ENCODE measurements at places on chromosomes 11 and 22.

GRCh38 chr11:110907629-110908028 lies 195.4 kb upstream of the ARHGAP20 start:
- no peak for DNase-seq

DNA sequence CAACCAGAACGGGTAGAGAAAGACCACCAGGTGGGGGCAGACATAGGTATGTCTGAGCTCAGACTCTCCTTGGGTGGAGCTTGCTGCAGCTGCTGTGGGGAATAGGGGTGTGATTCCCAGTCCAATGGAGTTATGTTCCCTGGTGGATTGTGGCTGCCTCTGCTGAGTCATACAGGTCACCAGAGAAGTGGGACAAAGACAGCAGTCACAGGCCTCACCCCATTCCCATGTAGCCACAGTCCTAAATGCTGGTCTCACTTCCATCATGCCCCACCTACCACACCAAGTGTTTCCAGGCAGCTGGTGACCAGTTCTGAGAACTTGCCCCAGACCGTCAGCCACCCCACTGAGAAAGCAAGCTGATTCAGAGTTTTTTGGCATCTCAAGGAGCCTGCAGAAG lies 17.5 kb downstream of the OR52E5 start:
- no peak for DNase-seq

DNA sequence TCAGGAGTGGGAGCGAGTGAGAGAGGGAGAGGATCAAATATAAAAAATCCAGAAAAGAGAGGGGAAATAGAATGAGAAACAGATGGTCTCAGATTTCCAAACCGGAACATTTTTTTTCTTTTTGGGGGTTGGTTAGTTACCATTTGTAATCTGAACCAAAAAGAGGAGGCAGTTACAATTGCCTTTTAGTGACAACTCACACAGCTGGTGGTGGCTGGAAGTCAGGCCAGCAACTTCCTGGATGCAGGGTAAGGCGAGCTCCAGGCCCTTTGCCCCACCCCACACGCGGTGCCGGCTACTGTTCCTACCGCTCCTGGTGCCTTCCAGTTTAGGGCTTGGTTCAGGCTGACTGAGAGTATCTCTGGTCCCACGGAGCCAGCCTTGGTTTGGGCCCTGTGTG lies 21.0 kb upstream of the UBASH3B start:
- DNase-seq = no peak

DNA sequence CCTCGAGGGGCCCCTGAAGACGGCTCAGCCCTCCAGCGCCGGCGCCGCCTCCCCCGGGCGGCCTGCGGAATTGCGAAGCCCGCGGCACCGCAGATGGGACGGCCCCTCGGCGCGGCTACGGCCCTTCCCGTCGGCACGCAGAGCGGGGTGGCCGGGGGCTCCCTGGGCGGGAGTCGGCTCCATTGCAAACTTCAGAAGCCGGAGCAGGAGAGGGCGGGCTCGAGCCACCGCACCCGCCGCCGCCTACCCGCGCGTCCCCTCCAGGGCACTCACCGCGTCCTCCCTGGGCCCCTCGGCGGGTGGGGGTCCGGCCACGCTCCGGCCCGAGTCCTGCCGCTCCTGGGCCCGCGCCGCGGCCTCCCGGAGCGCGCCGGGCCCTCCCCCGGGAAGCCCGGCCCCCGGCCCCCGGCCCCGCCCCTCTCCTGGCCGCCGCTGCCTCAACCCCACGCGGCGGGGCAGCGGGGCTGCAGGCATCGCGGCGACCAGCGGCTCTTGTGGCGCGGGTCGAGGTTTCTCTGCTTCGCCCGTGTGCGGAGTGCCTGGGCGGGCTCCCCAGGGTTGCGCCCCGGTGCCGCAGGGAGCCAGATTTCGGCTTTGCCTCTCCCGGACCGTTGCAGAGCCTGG lies at the start of gene PACSIN3:
Gene PACSIN3 (minus strand): TSS at position 359 of the 624 bp plus-strand sequence. CDS start 3,707 bp downstream, outside the sequence.
- no peak for DNase-seq

GRCh38 chr22:23149743-23150238 lies 4.5 kb downstream of the RAB36 start:
- no peak for DNase-seq

DNA sequence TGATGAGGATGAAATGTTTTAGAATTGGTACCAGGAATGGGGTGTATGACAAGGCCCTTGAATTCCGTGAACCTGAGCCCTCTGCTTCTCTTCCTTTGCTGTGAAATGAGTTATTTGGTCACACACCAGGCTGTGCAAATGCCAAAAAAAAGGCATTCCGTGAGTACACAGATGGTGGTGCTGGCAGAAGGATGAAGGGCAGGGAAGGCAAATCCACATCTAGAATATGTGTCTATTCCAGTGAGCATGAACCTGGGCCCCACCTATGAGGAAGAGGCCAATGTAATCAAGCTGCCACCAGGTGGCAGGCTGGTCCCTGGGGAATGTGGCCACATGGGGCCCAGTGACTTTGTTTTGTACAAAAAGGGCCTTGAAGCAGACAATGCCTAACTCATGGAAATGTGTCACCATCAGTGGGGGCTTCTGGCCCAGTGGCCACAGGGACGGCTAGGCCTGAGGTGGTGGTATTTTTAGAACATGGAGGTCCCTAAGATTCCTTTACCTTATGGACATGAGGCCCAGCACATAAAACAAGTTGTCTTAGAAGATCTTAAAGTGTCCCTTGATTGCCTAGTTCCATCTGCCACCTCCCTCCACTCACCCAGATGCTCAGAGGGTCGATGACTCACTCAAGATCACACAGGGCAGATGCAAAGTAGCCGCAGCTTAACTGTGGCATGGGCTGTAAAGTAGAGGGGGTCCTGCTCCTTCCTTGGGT lies 3.9 kb upstream of the RNF215 start:
- DNase-seq = peak; percentile 60

- no peak for DNase-seq
Measured at GRCh38 chr11:112355726-112356125, 95.1 kb upstream of the PLET1 start.

DNA sequence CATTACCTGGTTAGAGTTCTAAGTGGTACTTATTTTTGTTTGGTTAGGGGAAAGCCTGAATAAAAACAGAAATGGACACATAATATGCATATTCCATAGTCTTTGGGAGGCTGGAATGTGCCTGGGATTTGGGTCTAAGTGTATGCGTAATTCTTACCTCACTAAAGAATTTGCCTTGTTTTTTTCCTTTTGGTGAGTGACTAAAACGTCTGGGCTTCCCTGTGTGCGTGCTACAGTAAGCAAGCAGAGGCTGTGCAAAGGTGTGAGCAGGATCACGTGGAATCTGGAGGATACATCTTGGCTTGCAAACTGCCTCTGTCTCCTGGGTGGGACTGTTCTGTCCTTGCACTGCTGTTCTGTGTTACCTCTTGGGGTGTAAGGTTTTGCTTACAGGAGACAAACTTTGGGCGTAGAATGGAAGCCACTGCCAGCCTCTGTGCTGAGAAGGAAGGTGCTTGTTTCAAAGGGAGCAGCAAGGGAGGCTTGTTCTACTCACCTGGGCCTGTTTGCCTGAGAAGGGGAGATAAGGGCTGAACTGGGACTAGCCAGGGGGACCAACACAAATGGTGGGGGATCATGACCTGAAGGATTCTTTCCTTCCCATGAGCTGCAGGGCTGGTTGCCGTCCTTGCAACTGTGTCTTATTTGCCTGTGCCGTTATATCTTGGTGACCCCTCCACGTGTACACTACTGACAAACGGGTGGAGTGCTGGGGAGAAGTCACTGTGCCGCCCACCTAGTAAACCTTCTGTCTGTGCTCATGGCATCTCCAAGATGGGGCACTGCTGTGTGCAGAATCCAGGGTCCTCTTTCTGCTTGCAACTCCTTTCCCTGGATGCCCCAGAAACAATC lies 4.5 kb downstream of the NEAT1 start:
- DNase-seq = no peak

- no peak for DNase-seq
Measured at GRCh38 chr11:65611758-65612603, 2.0 kb downstream of the MAP3K11 start.

- no peak for DNase-seq
Measured at GRCh38 chr11:35142481-35143075, 3.6 kb downstream of the CD44 start.

DNA sequence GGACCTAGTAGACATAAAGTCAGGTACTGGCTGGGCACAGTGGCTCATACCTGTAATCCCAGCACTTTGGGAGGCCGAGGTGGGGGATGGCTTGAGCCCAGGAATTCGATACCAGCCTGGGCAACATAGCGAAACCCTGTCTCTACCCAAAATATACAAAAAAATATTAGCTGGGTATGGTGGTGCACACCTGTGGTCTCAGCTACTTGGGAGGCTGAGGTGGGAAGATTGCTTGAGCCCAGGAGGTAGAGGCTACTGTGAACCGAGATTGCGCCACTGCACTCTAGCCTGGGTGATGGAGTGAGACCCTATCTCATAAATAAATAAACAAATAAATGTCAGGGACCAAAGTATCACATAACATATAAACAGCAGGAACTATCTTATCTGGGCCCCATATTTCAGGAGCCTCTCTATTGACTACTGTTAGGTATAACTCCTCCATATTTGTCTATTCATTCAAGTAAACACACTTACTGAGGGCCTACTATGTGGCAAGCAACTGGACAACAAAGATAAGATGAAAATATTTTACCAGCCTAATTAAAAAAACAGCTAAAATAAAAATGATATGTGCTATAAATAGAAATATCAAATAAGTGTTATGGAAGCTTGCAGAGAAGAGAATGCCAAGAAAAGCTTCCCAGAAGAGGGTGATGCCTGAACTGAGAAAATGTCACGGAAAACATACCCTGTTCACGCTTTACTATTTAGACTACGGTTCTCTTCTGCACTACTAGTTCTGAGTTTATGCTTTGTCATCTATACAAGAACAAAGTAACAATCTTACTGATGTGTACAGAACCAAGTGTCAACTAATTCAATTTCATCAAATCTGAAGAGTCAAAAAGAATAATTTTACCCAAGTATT lies 2.0 kb downstream of the NUP98 start:
- no peak for DNase-seq

DNA sequence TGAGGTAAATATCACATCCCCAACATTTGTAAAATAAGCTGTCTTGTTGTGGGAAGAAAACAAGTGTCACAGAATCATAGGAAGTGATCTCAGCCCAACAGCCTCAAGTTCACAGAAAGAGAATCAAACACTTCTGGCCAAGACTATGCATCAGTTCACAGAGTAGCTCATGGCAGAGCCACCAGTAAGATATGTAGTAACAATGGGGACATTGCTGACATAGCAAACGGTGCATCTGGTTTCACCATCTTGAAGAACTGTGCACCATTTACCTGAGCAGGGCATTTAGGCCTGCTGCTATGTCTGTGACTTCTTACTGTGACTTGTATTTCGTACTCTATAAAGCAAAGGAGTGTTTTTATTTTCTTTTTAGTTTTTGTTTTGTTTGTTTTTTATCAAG lies 585.3 kb upstream of the FAT3 start:
- no peak for DNase-seq

DNA sequence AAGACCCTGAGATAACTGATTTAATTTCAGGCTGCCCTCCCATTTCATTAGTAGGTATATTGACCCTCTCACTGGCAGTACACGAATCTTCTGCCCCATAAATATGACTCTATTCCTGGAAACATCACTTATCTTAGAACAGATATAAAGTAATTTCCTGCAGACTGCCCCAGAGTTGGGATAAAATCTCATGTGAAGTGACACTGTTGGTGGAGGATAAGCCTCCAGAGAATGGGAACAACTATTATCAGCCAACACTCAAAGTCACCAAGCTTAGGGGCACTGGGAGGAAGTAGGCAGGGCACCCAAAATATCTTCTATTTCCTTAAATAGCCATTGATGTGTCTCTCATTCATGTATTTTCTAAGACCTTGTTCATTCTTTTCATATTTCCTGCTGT lies 8.2 kb downstream of the OR51B5 start:
- DNase-seq = no peak

DNA sequence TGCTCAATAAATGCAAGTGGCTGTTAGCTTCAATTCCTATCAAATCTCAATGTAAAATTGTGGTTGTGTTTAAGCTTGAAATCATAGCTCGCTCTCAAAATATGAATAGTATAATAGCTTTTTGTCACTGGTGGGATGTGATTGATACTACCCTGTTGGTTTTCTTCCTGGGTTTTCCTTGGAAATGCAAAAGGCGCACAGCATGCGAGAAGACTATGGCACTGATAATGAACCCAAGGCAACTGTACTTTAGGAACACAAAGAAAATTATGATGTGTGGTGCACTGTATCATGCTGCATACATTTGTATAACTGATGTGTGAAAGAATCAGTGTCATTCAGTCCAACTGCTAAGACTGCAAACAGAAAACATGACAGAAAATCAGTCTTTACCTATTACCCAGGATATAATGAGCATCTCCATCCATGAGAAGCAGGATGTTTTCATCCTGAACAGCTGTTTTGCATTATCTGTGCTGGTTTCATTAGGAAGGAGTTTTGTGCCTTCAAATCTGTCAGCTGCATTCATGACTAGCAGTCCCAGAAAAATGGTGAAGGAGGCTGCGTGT lies 101.2 kb downstream of the TRPC6 start:
- DNase-seq = no peak
